ENCODE measurements at places on chromosomes 5 and 9.

GRCh38 chr5:1652873-1653697 lies 129.3 kb upstream of the LPCAT1 start:
- DNase-seq, result peak; percentile 12

- DNase-seq, result no peak
Measured at GRCh38 chr5:13186177-13186576, 758.3 kb downstream of the DNAH5 start.

GRCh38 chr5:143629871-143630659 lies 181.9 kb upstream of the HMHB1 start:
- DNase-seq, result no peak

- DNase-seq, result no peak
Measured at GRCh38 chr5:149200355-149200754, 59.1 kb downstream of the ABLIM3 start.
